ENCODE measurements at places on chromosomes 1 and 21. TPM values are rescaled to one million over a fixed set of nuclear protein-coding genes. Genes with fewer than 3 reads are reported as not detected.

RPTN gene
- polyA plus RNA-seq, result not detected

HMCN1 gene
- 3.9 TPM for polyA plus RNA-seq

AMIGO1 gene
- polyA plus RNA-seq, result 14.8 TPM

MEX3A gene
- 22.5 TPM for polyA plus RNA-seq

- no peak for DNase-seq
These were observed 18.0 kb upstream of the ARHGEF16 start for GRCh38 chr1:3436451-3436850.

GRCh38 chr1:42450061-42450460, 5.8 kb downstream of the ZMYND12 start:
- DNase-seq, result no peak

DNA sequence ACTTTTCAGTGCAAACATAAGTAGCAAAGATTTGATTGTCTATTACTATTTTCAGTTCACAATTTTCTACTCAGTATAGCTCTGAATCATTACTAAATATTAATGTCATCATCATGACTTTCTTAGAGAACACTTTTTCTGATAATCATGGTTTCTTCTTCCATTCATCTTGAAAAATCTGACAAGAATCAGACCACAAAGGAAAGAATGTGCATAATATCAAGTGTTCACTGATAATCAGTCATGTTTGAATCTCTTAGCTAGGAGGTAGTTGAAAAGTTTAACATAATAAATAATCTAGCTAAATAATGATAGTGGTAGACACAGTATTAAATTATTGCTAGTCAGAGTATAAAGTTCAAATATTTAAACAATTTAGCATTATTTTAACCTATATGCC, 133.2 kb downstream of the BRINP3 start:
- DNase-seq, result no peak
